ENCODE measurements at places on chromosomes 7 and 10.

DNA sequence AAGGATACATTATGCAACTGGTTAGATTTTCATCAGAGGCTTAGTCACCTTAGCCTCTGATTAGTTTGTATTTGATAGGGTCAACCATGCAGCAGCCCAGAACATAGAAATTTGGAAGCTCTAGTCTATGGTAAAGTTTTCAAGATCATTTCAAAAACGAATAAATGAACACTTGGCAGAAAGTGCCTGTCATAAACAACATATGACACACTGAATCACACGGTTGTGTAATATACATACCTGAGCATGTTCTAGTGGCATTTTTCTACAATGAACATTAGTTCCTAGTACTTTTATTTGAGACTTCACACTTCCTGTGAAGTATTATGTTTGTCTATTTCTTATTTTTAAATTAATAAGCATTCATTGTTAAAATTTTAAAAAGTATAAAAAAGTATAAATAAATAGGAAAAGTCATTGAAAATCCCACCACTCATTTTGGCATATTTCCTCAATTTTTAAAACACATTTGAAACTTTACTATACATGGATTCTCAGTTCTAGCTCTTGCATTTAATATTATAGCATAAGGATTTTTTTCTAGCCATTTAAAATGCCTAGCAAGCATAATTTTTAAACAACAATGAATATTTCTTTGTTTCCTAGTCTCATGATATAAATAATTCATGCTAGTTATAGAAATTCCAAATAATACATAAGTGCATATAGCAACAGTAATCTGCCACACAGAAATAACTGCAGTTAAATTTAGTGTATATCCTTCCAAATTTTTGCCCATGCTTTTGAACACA is 25.7 kb upstream of the PRPS1L1 start:
- DNase-seq, result no peak

GRCh38 chr10:67268146-67268545 is 342.3 kb downstream of the LRRTM3 start:
- DNase-seq, result no peak

DNA sequence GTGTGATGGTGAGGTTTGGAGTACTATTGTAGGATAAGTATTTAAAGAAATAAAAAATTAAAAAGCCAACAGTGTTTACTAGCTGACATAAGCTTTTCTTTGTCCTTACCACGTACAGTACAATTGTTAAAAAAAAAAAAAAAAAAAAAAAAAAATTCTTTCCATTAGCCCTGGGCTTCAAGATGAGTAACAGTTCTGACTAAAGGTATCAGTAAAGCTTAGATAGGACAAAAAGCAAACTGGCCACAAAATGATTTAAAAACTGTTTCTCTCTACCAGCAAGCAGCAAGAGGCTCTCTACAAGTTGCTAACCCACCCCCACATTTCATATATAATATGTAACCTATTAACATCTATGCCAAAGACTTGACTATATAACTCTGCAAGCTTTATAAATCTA is 17.5 kb downstream of the HYCC1 start:
- DNase-seq, result no peak

- DNase-seq, result peak; percentile 35
Observed at GRCh38 chr7:138875794-138876193, 77.8 kb upstream of the ATP6V0A4 start.
